ENCODE measurements at places on chromosomes 3 and 15.

DNA sequence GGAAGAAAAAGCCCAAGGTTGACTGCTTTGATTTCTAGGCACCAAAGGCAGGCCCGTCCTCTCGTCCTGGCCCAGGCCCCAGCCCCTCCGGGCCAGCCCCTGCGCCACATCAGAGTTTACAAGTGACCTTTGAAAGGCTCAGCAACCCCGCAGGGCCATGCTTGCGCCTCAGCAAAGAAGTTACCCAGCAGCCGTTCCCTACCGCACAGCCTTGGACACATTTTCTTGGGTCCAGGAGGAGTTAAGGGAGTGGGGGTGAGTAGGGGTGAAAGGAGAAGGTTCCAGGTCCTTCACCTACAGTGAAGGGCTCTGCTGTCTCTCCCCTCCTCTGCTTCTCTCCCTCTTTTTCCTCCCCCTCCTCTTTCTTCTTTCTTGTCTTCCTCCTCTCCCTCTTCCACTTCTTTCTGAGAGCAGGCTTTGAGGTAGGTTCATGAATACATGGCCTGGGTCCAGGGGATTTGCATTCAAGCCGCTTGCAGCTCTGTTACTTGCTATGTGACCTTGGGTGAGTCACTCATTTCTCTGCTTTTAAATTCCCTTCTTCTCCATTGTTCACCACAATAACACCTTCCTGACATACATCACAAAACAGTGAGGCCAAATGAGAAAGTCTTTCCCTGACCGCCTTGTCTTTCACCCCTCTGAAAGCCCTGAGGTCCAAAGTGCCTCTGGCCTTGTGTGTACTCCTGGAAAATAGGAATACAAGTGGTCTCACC lies 223.3 kb upstream of the TPRG1 start:
- DNase-seq, result no peak

DNA sequence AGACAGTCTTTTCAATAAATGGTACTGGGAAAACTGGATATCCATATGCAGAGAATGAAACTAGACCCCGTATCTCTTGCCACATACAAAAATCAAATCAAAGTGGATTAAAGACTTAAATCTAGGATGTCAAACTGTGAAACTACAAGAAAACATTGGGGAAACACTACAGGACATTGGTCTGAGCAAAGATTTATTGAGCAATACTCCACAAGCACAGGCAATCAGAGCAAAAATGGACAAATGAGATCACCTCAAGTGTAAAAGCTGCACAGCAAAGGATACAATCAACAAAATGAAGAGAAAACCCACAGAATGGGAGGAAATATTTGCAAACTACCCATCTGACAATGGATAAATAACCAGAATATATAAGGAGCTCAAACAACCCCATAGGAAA lies 38.4 kb upstream of the MBNL1 start:
- no peak for DNase-seq

DNA sequence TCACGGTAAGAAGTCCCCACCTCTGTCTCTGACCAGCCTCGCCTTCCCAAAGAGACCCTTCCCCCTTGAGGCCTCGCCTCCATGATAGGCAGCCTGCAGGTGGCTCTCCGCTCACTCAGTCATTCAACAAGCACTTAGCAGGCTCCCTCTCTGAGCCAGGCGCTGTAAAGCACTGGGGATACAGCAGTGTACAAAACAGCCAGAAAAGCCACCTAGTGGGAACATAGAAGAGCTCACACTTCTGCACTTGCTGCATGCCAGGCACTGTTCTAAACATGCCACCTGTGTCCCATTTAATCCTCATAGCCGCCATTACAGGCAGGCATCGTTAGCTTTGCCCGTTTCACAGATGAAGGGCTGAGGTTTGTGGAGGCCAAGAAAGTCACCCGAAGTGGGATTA lies 56.0 kb downstream of the SEMA3G start:
- DNase-seq, result no peak

DNA sequence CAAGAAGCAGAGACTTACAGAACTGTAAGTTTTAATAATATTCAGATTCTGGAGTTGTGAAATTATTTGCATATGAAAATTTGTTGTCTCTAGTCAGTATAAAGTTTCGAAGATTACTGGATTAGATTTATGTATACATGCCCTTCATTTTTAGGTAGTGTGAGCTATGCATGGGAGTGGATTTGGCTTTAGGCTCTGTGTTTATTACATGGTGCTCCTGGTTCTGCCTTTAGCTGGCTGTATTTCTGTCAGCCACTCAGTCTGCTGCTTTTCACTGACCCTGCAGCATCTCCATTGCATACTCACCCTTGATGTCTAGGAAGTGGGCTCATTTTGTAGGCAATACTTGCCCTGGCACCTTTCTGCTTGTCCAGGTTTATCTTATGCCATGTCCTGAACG lies 147.5 kb upstream of the LRRFIP2 start:
- DNase-seq, result no peak

Data from stimulated activated CD4-positive, alpha-beta T cell treated with anti-CD3 and anti-CD28 coated beads, Interleukin-4, amount 100 ng/mL, for 24 hours (primary cell).